Activated CD4-positive, alpha-beta T cell treated with anti-CD3 and anti-CD28 coated beads for 36 hours (primary cell): ENCODE measurements at places on chromosomes 2 and 18. TPM values are rescaled to one million over a fixed set of nuclear protein-coding genes. Genes with fewer than 3 reads are reported as not detected.

Gene USP34
- 67.6 TPM for total RNA-seq

Gene TBR1
- not detected for total RNA-seq

Gene GKN2
- total RNA-seq, result not detected

Gene LAMA1
- not detected for total RNA-seq

Gene NEU2
- total RNA-seq, result not detected

Gene SEMA4F
- total RNA-seq, result 7.4 TPM

Gene C2orf81
- total RNA-seq, result 4.5 TPM

Gene CLHC1
- total RNA-seq, result 6.1 TPM

Gene RNF25
- 14.1 TPM for total RNA-seq

Gene GAD1
- total RNA-seq, result 6.9 TPM

Gene FAM237A
- not detected for total RNA-seq

Gene LIPG
- 0.79 TPM for total RNA-seq

Gene SP100
- total RNA-seq, result 150 TPM

Gene C2orf80
- total RNA-seq, result not detected

Gene STON1
- 1.3 TPM for total RNA-seq

Gene GLI2
- total RNA-seq, result not detected
